ENCODE measurements at places on chromosomes 7 and 10.

- DNase-seq, result no peak
Measured at GRCh38 chr10:104892879-104893617, 252.0 kb downstream of the SORCS3 start.

GRCh38 chr10:26737730-26738129 lies 40.2 kb downstream of the PDSS1 start:
- no peak for DNase-seq

GRCh38 chr7:36607721-36608095 lies 116.6 kb downstream of the AOAH start:
- no peak for DNase-seq

DNA sequence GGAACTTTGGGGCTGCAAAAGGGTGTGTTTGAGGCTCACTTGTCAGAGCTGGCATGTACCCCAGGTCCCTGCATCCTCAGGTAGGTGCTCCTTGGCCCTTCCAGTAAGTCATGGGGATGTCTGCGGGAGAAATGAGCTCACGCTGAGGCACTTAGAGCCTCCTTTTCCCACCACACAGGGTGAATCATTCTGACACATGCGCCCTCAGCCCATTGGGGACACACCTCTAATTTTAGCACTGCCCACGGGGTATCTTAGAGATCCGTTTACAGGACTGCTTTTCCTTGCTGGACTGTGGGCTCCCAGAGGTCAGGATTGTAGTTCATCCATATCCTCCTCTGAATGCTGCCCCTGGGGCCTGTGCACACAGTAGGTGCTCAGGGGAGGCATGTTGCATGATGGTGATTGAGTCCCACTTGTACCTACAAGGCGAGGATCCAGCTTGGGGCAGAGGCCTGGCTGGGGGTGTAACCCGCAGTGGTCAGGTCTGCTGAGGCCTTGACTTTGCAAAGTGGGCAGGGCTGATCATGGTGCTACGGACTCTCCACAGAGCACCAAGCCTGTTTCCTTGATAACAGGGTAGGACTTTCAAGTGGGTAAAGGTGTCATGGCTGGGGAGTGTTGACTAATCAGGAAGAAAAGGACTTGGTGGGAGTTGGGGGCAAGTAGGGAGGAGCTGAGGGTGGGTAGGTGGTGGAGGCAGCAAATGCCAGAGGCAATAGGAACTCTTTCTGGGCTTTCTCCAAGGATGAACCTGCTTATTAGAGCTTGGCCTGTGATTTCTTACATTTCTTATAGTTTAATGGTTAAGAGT lies 5.8 kb downstream of the TSPAN15 start:
- no peak for DNase-seq

DNA sequence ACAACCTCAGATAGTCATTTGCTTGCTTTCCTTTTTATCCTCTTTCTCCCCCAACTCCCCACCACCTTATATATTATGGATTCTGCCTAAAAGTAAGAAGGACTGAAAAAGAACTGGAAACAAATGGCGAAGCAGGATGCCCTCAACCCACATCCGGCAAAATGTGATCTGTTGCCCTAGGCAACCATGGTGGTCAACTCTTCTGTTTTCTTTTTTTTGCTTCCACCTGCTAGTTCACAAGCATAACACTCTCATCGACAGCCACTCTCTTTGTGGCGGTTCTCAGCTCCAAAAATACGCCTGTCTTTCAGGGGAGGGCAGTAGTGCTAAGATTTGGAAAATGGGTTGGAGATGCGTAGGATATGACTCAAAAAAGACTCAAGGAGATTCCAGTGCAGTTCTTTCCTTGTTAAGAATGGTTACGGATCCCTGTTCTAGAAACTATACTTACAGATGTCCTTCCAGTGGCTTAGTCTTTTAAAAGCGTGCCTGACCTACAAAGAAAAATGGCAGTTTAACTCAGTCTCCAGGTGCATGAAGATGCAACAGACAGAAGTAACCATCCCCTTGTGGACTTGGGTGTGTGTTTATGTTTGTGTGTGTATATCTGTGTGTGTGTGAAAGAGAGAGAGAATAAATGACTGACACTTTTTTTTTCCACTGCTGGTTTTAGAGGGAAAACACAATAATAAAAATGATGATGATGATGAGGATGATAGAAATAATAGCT lies 10.7 kb downstream of the APBB1IP start:
- no peak for DNase-seq

DNA sequence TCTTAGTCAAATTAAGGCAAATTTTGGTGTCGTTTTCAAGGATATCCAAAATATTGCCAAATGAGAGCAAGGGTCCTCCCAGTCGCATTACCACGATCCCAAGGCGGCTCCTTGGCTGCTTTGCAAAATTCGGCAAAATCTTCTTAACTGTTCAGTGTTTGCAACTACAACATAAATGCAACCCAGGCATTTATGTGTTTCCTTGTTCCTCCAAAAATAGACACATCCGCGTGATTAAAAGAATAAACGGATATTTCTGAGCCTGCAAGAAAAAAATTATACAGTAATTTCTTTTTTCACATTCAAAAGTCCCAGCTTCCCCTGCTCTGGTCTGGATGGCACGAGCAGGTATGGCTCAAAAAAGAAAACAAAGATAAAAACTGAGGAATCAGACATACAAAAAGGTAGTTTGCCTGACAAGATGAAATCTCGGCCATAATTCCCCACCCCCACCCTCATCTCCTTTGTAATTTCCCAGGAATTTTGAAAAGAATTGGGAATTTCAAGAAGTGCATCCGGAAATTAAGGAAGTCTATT lies 6.0 kb downstream of the SKIDA1 start:
- DNase-seq, result no peak

GRCh38 chr10:90887555-90887954 lies 15.8 kb downstream of the RPP30 start:
- no peak for DNase-seq

DNA sequence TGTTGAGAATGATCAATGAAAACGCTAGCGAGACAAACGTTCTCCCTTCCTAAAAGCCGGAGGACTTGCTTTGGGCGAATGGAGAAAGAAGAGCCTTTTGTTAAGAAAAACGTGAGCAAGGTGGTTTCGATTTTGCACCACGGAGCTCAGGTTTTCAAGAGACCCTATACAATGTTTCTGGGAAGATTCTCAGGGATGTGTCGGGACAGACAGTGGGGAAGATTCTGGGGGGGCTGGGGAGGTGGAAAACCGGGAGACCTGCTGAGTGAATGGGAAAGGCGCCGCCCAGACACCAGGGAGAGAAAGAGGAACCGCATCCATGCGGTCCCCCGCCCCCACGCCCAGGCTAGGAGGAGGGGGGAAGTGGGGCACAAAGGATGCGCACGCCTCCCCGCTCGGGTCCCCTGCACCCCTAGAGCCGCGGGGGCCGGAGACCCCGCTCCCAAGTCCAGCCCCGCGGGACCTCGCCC lies 745 bp downstream of the YWHAG start:
- no peak for DNase-seq

GRCh38 chr7:33901199-33901598 lies 4.1 kb upstream of the BMPER start:
- DNase-seq, result no peak

GRCh38 chr7:43763183-43763582 lies 4.7 kb downstream of the BLVRA start:
- DNase-seq, result peak; percentile 66

DNA sequence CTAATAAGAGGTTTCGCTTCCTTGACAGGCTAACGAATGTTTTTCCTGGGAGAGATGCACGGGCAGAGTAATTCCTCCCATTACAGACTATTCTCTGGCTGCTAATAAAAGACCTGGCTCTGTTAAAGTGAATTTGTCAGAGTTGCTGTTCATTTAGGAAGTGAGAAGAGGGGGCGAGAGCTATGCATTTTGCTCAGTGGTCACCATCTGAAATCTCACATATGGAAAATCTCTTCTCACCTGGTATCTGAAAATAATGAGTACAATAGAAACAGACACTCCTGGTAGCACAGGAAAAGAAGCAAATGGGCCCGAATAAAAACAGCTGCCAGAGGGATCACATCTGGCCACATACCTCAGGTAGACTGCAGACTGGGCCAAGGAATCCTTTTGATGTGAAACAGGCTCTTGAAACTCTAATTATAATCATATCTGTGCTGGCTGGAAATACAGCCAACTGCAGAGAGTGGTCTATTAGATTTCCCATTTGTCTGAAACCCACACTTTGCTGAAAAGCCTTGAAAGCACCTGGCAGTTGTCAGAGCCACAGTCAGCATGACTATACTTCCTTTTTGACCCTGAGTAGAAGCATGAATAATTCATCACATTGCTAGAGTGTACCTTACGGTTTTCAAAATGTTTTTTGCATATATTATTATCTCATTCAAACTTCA lies 33.6 kb downstream of the AOAH start:
- DNase-seq, result no peak

GRCh38 chr10:130029209-130029608 lies 65.1 kb upstream of the EBF3 start:
- DNase-seq, result no peak

DNA sequence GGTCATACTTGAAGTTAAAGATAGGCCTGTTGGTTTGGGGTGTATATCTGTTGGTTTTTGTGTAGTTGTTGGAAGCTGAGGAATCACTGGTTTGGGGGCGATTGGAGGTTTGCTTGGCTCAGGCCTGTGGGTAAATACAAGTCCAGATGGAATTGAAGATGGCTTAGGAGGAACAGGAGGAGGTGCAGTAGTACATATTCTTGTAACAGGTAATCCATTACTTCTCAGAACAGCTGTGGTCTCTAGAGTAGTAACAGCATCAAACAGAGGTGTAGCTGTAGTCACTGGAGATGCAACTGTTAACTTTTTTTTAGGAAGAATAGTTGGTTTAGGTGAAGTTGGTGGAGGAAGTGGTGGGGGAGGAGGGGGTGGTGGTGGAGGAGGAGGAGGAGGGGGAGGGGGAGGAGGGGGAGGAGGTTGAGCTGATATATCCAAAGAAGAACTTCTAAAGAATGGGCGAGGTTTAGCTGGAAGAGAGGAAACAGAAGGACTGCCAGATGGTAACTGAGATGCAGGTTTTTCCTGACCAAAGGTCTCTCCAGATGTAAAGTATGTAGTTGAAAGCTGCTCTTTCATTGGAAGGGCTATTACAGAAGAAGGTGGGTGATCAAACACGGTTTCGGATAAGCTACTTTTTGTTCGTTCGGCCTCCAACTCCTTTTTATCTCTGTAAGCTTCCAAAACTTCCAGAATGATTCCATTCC lies 209.2 kb downstream of the PCLO start:
- DNase-seq, result no peak

DNA sequence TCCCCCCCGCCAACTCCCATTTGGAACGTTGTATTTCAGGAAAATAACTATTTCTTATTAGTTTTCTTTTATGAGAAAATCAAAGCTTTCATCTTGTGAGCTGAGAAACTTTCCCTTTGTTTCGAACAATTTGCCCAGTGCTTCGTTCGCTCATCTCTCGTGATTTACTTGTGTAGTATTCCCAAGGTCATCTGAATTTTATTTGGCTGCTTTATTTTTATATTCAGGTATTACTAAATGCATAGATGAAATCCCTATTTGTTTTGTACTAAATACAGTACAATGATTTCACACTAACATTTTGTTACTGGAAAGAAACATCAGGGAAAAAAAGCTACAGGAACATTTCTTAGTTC lies 12.0 kb upstream of the EBLN1 start:
- DNase-seq, result no peak

DNA sequence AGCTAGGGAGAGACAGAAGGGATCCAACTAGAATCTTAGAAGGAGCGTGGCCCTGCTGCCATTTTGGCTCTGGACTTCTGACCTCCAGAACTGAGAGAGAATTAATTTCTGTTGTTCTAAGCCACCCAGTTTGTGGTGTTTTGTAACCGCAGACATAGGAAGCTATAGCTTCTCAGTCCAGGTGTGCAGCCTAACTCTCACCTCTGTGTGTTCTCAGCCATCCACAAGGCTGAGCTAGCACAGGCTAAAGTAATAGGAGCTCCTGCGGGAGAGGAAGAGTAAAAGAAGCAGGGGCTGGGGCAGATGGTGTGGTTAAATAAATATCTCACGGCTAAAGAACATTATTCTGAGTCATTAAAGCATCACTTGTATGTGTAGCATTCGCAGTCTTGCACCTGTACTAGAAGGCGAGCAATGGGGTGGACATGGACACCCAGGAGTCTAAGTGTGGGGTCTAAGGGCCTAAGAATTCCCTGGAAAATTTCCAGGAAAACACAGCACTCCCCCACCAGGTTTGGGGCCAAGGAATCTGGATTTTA lies 94.1 kb downstream of the AOAH start:
- no peak for DNase-seq

DNA sequence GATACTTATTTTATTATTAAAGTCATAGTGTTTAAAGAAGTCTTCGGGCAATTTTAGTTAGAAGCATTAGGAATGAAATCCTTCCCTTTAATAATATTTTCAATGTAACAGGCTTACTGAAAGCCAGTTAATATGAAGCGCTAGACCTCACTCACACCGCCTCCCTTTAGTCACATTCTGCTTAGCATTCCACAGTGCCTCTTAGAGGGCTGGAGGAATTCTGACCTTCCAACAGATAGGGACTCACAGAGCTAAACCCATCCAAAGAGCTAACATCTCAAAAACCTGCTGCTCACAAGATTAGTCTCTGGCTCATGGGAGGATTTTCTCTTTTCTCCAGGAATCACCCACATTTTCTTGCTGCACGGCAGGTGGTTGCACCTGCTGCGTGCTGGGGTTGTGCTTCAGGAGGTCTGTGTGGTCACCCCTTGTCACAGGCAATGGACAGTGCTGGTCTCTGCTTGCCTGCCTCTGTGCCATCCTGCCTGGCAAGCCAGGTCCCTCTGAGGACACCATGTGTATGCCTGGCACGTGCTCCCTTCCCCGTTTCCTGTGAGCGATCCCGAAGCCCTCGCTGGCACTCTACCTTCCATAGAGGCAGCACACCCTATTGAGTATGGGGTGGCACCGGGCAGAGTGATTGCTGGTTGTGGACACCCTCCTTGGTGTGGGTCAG lies 91.8 kb downstream of the KLF6 start:
- DNase-seq, result no peak

GRCh38 chr10:14625192-14625631 lies 149.5 kb downstream of the FAM107B start:
- no peak for DNase-seq

DNA sequence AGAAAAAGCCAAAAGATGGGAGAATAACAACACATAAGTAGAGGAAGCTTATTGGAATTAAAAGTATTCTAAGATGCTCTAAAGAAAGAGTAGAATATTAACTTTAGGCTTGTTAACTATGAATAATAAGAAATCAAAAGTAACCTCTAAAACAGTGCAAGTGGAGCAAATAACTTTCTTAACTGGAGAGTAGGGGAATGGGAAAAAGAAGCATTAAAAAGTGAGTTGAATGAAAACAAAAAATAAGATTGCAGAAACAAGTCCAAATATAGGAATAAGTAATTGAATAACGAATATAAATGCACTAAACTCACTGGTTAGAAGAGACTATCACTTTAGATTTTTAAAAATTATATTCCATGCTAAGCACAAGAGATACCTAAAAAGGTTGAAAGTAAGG lies 63.9 kb downstream of the HECTD2 start:
- no peak for DNase-seq
